ENCODE measurements at places on chromosomes 3 and 15.

DNA sequence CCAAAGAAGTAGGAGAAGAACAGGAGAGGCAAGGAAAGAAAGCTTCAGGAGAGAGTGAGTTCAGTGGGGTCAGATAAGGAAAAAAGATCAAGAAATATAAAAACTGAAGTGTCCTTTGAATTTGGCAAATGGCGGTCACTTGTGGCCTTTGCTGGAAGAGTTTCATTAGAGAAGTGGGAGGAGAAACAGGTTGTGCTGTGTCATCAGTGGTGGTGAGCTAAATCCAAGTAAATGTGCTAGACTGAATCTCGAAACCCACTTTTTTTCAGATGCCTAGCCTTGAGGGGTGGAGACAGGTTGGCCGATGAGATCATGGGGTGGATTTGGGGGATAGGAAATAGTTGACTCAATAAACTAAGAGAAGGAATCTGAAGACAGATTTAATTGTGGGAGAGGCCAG, 43.7 kb downstream of the CHRD start:
- DNase-seq: no peak

DNA sequence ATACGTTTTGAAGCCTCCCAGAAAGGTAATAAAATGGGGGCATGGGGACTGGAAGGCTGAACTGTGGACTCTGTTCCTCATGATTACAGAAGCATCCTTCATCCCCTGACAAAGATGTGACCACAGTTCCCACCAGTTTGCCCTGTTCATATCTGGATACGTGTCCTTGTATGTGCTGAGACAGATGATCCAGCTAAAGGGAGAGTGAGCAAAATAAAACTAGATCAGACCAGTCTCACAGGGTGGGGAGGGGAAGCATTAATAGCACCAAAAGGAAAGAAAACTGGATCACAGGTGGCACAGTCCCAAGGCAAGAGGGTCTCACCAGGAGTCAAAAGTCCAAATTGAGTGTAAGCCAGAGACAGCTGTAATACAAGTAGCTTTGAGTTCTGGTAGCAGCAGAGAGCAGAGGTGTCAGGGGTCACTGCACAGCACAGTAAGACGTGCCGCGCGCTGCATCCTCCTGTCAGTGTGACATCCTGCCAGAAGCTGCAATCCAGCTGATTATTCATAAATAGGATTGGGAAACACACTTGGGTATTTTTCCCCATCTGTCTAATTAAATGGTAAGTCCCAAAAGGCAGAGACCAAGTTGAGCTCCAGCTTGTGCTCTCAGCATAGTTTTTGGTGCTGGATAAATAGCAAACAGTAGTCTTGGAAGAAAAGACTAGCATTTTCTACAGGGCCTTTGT, 560.0 kb upstream of the CFAP20DC start:
- DNase-seq: no peak

- DNase-seq: no peak
These were observed 59.5 kb upstream of the TIPARP start for GRCh38 chr3:156614642-156615511.

GRCh38 chr3:10523561-10523960, 18.2 kb upstream of the ATP2B2 start:
- no peak for DNase-seq

DNA sequence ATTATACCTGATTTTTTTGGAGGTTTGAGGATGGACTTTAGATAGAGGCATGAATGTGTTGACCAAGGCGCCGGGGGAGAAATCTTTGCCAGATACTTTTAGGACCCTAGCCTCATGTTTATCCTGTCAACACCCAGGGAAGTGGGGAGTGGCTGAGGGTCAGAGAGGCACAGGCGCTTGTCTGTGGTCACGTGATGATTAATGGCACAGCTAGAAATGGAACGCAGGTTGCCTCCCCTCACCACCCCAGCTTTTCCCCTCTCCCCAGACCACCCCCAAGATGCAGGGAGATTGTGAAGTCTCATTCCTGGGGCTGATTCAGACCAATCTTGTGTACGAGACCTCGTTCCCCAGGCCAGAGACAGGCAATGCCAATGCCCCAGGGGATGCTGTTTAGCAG, 218.4 kb upstream of the LINGO1 start:
- DNase-seq: no peak
